Osteoblast (primary cell): ENCODE measurements at places on chromosomes 6 and 20. TPM values are rescaled to one million over a fixed set of nuclear protein-coding genes. Genes with fewer than 3 reads are reported as not detected.
A peak's percentile ranks its signal among the peaks of the same experiment; 100 is the strongest.

DNA sequence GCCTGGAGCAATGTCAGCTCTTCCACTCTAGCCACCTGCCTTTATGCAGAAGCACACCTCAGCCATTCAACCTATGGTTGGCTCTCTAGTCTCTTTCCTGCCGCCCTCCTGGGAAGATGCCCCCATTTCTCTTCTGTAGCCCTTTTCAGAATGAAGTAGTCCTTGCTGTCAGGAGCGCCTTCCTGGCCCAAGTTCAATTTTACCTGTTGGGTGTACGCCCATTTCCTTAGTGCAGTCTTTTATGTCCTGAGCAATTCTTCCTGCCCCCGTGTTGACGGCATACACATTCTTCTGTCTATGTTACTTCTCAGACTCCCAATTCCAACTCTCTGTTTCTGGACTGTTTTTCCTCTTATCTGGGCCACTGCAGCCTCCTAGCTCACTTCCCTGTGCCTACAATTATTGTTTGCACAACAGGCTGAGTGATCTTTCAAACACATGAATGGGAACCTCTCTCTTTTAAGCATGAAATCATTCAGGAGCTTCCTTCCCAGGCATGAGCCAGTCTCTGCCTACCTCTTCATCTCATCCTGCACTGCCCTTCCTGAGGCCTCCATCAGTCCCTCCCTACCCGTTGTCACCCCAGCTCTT is 389.2 kb downstream of the CD83 start:
- no peak for DNase-seq
- no peaks in the 10 kb centered on the region for H3K27me3 ChIP-seq
- no peaks in the 10 kb centered on the region for H3K36me3 ChIP-seq

DNA sequence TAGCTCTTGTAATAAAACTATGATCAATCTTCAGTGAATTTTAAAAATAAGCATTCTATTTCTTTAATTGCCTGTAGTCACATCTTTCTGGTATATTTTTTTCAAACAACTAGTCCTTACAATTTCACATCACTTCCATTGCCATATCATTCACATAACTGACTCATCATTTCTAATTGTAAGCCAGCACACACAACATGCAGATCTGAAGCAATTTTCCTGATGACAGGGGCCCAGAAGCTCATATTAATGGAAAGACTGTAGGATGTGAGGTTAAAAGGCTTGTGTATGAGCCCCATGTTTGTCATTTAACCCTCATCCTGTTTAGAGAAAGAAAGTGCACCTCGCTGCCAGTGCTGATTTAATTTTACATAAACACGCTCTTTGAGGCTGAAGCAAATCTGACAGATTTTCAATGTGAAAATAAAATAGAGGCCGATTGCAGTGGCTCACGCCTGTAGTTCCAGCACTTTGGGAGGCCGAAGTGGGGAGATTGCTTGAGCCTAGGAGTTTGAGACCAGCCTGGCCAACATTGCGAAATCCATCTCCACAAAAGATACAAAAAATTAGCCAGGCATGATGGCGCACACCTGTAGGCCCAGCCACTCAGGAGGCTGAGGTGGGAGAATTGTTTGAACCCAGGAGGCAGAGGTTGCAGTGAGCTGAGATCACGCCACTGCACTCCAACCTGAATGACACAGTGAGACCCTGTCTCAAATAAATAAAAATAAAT is 40.1 kb upstream of the LTV1 start:
- peaks cover 46% of the 10 kb centered on the region for H3K4me1 ChIP-seq
- DNase-seq, result peak; percentile 63
- no peaks in the 10 kb centered on the region for H3K27me3 ChIP-seq
- H3K4me3 ChIP-seq, result no peak overlapping the region

DNA sequence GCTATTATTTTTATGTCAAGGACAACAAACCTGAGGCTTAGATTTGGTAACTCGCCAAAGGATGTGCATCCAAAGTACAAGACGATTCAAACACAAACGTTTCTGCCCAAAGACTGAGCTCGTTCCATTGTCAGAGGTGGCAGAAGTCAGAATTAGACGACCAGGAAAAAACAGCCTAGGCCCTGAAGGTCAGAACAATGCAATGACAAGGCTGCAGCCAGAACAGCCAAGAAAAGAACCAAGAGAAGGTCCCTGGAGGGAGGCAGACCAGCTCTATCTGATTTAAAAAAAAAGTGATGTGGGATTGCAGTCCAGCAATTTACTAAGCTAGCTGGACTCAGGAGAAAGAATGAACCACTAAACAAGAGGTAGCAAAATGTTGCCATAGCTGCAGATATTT is 54.2 kb downstream of the NCOA7 start:
- no peaks in the 10 kb centered on the region for H3K4me1 ChIP-seq
- H3K27me3 ChIP-seq, result no peaks in the 10 kb centered on the region
- H3K4me3 ChIP-seq, result no peak overlapping the region
- DNase-seq, result no peak

DNA sequence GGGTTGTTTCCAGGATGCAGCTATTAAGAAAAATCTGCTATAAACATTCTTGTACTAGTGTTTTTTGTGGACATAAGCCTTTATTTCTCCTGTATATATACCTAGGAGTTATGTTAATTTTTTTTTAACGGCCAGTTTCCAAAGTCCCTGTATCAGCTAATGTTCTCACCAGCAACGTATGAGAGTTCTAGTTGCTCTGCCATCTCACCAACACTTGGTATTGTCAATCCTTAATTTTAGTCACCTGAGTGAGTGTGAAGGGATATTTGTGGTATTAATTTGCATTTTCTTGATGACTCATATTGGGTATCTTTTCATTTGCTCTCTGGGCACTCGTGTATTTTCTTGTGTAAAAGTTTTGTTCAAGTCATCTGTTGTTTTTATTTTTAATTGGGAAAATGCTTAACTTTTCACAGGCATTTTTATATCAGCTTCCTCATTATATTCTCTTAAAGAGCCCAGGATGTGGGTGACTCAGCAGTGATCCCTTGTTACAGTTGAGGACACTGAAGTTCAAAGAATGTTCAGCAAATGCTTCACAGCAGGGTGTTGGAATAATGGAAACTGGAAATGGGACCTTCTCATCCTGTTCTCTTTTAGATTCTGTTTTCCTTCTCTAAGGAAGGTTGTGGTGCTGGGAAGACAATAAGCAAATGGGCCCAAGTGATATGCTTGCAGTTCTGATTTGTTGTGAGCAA is 211.7 kb upstream of the PRND start:
- no peak overlapping the region for H3K4me3 ChIP-seq
- no peak for DNase-seq
- no peaks in the 10 kb centered on the region for H3K27me3 ChIP-seq
- H3K4me1 ChIP-seq, result peaks cover 46% of the 10 kb centered on the region
- no peaks in the 10 kb centered on the region for H3K36me3 ChIP-seq

The DZANK1 gene
- total RNA-seq, result 1.4 and 1.5 TPM in 2 replicates

DNA sequence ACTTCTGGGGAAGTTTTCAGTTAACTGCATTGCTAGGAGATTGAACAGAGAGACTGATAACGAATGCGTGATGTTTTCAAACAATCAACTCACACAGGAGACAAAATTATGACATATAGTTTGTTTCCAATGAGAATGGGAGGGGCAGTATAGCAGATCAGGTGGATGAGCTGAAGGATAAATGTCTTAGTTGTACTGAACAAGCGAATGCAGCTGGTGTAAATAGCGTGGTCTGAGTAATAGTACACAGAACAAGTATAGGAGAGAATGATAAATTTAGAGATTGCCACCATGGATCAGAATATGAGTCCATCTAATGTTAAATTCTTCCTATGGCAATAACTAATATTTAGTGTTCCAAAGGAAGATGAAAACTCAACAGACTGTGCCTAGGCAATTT is 858.6 kb downstream of the EYS start:
- H3K4me1 ChIP-seq, result no peaks in the 10 kb centered on the region
- H3K27me3 ChIP-seq, result no peaks in the 10 kb centered on the region
- H3K27ac ChIP-seq, result no peak overlapping the region
- H3K4me3 ChIP-seq, result no peak overlapping the region
- no peaks in the 10 kb centered on the region for H3K36me3 ChIP-seq
